8988T (cell line): ENCODE measurements at places on chromosomes 7 and 10.
A peak's percentile ranks its signal among the peaks of the same experiment; 100 is the strongest.

GRCh38 chr10:94279835-94280709 lies 82.7 kb downstream of the NOC3L start:
- peak; percentile 15 for DNase-seq

DNA sequence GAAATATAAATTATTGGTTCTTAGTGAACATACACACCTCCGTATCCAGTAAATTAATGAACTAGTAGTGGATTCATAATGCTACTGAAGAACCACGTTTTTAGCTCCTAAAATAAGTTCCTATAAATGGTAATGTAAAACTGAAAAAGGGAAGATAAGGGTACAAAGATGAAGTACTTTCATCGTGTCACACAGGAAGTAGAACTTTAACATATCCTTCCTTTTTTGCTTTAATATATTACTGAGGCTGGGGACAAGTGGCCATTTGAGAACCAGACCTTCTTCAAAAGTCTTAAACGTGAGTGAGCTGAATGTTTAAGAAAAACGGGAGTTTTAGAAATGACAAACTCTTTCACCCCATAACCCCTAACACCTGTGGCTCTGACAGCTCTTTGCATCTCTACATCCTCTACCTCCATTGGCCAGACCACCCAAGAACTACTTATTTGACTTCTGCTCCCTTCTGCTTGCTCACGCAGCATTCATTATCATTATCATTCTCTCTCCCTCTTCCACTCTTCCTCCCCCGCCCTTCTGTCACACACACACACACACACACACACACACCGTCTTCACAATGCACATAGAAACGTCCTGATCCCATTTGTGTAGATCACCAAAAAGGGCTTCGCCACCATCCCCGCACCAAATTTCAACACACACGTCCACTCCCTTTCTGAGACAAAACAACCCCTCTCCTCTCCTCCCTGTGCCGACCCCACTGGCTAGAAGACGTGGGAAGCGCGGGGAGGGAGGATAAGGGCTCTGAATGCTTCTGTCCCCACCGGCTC lies 677 bp downstream of the SKAP2 start:
- no peak for DNase-seq

GRCh38 chr7:42084263-42084662 lies 152.7 kb downstream of the GLI3 start:
- DNase-seq: no peak

DNA sequence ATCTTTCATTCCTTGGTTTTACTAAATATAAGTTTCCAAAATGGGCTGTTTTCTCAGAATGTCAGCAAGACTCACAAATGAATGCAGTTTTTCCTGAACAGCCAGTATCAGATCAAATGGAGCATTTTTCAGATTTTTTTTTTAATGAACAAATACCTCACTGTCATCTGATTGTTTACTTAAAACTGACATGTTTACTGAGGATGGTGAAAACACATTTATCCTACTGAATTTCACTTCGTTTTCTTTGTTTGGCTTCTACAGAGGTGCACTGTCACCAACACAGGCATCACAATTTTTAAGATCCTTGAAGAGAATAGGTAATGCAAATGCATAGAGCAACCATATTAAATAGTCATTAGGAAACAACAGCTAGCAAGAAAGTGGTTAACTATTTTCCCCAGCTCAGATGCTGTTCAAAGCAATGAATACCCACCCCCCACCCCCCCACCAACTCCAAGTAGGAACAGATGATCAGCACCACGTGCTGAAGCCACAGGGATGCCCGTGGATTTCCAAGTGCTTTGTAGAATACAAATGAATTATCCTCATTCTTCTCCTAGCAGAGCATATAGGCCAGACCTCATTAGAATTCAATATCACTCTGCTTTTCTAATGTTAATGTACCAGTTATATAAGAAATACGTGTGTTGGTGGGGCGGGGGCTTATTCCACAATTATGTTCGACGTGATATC lies 205.9 kb downstream of the SKAP2 start:
- DNase-seq: no peak

GRCh38 chr7:139532636-139533155 lies 9.2 kb downstream of the CLEC2L start:
- DNase-seq: no peak

DNA sequence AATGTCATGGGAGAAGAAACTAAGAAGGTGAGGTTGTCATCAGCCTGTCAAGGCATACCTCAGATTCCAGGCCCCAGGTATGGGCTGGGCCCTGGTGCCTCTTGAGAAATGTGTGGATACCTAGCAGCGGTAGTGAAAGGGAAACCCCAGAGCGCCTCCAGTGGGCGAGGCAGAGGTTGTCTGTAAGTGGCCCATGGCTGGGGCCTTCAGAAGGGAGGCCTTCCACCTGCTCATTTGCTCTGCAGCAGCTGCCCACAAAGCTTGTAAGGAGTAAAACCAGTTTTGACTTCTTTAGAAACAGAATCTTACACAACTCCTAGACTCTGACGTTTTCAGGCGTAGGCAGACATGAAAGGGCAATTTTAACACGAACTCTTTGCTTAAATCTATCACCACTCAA lies 509.9 kb downstream of the PARD3 start:
- DNase-seq: peak; percentile 30

GRCh38 chr10:43287056-43288007 lies 20.5 kb upstream of the RASGEF1A start:
- peak; percentile 34 for DNase-seq

DNA sequence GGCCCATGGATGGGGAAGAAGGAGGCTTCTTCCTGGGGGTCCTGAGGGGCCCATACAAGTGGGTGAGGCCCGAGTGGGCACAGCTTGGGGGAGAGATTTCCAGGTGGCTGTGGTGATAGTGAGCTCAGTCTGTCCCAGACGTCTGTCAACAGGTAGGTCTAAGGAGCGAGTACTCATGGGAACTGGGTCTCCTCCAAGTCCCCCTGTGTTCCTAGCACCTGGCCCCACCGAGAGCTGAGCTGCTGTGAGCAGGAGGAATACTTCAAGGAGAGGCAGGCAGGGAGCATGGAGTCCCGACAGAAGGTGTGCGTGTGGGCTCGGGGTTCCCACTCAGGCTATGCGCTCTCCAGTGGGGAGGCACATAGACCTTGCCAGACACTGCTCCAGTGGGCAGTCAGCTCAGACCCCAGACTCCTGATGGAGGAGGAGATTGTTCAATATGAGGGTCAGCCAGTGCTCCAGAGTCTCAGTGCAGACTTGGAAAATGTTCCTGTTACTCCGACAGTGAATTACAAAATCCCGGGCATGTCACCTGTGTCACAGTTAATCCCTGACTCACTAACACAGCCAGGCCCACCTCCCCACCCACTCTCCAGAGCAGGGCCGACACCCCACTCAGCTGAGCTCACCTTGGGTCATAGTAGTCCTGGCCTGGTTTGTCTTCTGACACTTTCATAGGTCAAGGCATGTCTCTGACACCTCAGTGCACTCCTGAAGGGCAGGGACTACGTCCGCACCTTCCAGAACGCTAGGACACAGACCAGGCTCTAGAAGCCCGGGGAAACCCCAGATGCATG lies 28.2 kb upstream of the C10orf53 start:
- no peak for DNase-seq

GRCh38 chr10:77726732-77727131 lies 89.1 kb upstream of the KCNMA1 start:
- no peak for DNase-seq

GRCh38 chr10:6721964-6722615 lies 142.0 kb upstream of the PRKCQ start:
- DNase-seq: no peak

DNA sequence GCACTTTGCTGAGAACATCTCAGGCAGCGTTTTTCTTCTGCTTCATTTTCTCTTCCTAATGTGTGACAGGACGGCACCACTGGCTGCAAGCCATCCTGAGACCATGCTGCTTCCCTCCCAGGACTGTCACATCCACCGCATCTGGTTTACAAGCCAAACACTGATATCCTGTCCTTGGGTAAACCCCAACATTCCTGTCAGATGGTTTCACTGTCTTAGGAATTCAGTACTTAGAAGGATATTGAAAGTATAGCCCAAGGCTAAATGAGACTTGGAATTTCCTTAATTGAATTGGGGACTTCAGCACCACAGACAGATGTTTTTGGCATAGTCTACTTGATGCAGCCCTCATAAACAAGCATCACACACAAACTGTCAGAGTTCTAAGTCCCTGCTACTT lies 74.2 kb upstream of the PLXNA4 start:
- DNase-seq: peak; percentile 17

DNA sequence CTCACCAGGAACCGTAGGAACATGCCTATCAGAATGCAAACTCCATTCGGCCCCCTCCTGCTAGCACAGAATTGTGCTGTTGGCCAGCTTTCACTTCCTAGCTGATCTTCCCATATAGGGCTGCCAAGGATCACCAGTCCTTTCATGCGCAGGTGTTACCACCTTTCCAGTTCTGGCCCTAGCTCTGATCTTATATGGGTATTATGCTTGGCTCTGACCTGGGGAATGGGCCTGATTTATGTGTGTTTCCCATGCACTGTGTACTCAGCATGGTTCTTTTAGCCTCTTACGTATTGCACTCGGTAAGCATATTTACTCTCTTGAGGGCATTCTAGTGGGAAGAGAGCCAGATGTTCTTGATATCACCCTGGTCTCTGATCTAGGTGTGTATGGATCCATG lies 11.1 kb downstream of the SLC35G1 start:
- DNase-seq: no peak

GRCh38 chr10:118910702-118911101 lies 118.8 kb upstream of the NANOS1 start:
- no peak for DNase-seq

DNA sequence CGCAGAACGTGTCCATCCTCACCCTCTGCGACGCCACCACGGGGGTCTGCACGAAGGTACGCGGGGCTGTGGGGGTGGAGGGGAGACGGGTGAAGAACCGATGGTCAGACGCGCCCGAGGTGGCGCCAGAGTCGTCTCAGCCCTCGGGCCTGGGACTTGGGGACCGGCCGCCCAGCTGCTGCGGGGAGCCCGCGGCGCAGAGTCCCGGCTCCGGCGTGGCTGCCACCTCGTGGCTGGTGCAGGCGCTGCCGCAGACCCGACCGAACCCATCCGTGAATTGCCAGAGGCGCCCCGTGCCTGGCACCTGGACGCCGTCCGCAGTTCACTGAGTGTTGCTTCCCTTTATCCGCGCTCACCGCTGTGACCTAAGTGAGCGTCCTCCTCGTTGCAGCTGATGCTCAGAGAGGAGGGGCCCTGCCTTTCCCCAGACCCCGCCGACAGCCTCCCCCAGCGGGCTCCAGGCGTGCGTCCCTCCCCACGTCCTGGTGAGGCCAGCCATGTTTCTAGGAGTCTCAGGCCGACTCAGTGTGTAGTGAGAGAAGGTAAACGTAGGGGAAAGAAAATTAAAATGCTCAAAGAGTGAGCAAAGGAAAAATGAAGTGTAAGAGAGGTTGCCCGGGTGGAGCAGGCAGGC lies 208.7 kb downstream of the PAXIP1 start:
- no peak for DNase-seq

- no peak for DNase-seq
Measured at GRCh38 chr10:10056961-10057360, 960.7 kb upstream of the CELF2 start.

GRCh38 chr7:2405201-2405600 lies 1.8 kb downstream of the CHST12 start:
- DNase-seq: no peak

DNA sequence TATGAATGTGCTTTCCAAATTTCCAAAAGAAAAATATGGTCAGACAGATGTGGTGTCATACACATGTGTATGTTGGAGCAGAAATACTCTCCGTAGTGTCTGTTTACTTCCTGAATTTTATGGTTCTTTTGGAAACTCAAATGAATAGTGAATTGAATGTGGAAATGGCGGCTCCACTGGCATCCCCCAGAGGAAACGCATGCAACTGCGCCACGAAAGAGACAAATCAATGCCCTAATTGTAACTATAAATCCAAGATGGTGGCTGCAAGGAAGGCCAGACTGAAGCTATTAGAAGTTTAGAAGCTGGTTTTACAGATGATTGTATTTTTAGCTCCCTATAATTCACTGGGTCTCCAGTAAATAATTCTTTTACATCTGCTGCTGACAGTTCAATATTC lies 246.7 kb downstream of the FGFR2 start:
- no peak for DNase-seq

DNA sequence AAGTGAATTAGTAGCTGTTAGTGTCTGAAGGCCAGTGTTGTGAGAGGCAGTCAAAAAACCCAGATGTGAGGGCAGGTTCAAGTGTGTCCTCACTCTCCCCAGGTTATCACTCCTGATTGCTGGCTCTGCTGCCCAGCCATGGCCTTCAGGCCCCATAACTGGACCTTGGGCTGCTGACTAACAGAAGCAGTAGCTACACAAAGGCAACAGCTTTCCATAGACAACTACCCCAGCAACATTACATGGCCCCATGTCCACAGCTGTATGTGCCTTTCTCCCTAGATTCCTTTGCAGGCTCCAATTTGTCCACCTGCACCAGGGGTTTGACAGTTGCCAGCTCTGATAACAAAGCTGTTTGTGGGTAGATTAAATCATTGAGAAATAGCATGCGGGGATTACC lies 297.8 kb downstream of the ARL4A start:
- DNase-seq: no peak

DNA sequence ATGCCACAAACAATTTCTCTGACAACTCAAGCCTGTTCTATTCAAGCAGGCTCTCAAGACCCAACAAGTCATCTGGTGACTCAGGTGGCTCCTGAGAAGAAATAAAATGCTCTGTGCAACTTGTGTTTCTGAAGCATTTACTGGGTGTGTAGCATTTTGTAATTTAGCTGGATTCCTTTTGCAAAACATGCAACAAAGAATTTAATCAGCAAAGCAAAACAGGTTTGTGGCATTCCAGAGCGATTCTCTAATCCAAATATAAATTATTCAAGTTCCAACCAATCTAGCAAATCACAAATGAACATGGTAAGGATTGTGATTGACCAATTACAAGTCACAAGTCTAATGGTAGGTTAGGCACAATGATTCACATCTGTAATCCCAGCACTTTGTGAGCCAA lies 39.8 kb upstream of the C10orf67 start:
- DNase-seq: no peak

GRCh38 chr10:96407560-96408069 lies 48.8 kb upstream of the OPALIN start:
- DNase-seq: no peak

DNA sequence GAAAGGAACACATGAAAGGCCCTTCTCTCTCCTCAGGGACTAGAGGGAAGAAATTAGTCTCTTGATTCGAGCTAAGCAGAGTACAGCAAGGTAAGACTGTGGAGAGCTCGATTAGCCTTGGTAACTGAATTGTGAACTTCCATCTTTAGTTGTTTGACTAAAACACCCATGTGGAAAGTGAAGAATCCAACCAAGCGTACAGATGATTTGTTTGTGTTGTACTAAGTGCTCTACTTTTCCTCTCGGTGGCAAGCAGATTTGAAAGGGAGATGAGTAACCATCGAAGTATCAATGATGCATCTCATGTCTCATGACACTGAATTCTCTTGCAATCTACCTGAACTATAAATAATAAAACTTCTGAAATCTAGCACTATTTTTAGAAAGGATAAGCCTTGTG lies 80.7 kb downstream of the FZD1 start:
- DNase-seq: no peak

DNA sequence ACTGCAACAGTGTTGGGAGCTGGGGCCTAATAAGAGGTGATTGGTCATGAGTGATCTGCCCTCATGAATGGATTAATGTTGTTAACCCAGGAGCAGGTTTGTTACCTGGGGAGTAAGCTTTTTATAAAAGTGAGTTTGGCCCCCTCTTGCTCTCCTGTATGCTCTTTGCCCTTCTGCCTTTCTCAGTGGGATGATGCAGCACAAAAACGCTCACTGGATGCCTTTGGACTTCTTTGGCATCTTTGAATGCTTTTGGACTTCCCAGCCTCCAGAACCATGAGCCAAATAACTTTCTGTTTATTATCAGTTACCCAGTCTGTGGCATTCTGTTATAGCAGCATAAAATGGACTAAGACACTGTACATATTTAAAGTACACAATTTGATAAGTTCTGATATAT lies 48.5 kb downstream of the CCDC71L start:
- no peak for DNase-seq

- no peak for DNase-seq
Measured at GRCh38 chr7:115132096-115132495, 210.2 kb downstream of the MDFIC start.
